Mesangial cell (primary cell): ENCODE measurements at places on chromosomes 6 and 20. TPM values are rescaled to one million over a fixed set of nuclear protein-coding genes. Genes with fewer than 3 reads are reported as not detected.

The EPB41L1 gene
- total RNA-seq, result 13.0 and 42.7 TPM in 2 replicates

The ARFGEF2 gene
- 14.3 and 15.6 TPM in 2 replicates for total RNA-seq

The TAAR8 gene
- not detected in 2 replicates for total RNA-seq

The MYB gene
- 0.38 and 1.5 TPM in 2 replicates for total RNA-seq

The PIGT gene
- 81.5 and 125 TPM in 2 replicates for total RNA-seq

The NUP153 gene
- 20.4 and 30.5 TPM in 2 replicates for total RNA-seq

The NKX2-2 gene
- not detected in 2 replicates for total RNA-seq

The OTOR gene
- not detected in 2 replicates for total RNA-seq

The CLVS2 gene
- 0.16 TPM in 1 of 2 replicates, not detected in the other for total RNA-seq

The NOX3 gene
- not detected in 2 replicates for total RNA-seq

The MYCT1 gene
- 0.16 and 0.25 TPM in 2 replicates for total RNA-seq

The HLA-DRB1 gene
- total RNA-seq, result 0.16 and 0.38 TPM in 2 replicates

The SNAI1 gene
- total RNA-seq, result 4.2 and 6.0 TPM in 2 replicates

The THBS2 gene
- 35.0 and 111 TPM in 2 replicates for total RNA-seq

The BEND6 gene
- 2.3 and 4.1 TPM in 2 replicates for total RNA-seq

The PTCRA gene
- total RNA-seq, result not detected in 2 replicates

The TINAG gene
- total RNA-seq, result 0.16 and 4.6 TPM in 2 replicates

The TPD52L1 gene
- total RNA-seq, result 64.5 and 113 TPM in 2 replicates

The PLA2G7 gene
- total RNA-seq, result not detected in 2 replicates

The STAU1 gene
- total RNA-seq, result 55.6 and 61.9 TPM in 2 replicates

The HEY2 gene
- 0.16 and 0.51 TPM in 2 replicates for total RNA-seq

The NKAIN2 gene
- total RNA-seq, result 0.33 and 0.76 TPM in 2 replicates

The APOM gene
- total RNA-seq, result 2.8 and 5.2 TPM in 2 replicates

The ISM1 gene
- total RNA-seq, result 0.33 and 1.5 TPM in 2 replicates

The GTF3C6 gene
- total RNA-seq, result 22.7 and 31.3 TPM in 2 replicates

The STX11 gene
- 1.6 TPM in 2 replicates for total RNA-seq

The FAM217A gene
- not detected in 2 replicates for total RNA-seq

The BRD2 gene
- 80.0 and 97.4 TPM in 2 replicates for total RNA-seq

The RPN2 gene
- total RNA-seq, result 173 and 253 TPM in 2 replicates

The TRIM31 gene
- total RNA-seq, result not detected in 2 replicates

The PHACTR3 gene
- 0.13 TPM in 1 of 2 replicates, not detected in the other for total RNA-seq

The RRAGD gene
- total RNA-seq, result 2.8 and 4.7 TPM in 2 replicates

The TTI1 gene
- 14.7 and 23.5 TPM in 2 replicates for total RNA-seq

The CAPN11 gene
- 0.25 TPM in 1 of 2 replicates, not detected in the other for total RNA-seq

The NR2E1 gene
- not detected in 2 replicates for total RNA-seq

The FAM209B gene
- not detected in 2 replicates for total RNA-seq

The COL20A1 gene
- total RNA-seq, result 0.16 TPM in 1 of 2 replicates, not detected in the other

The PRSS35 gene
- total RNA-seq, result 0.16 and 1.1 TPM in 2 replicates

The SNAP25 gene
- total RNA-seq, result 1.9 and 2.0 TPM in 2 replicates

The FRK gene
- total RNA-seq, result 1.6 and 3.0 TPM in 2 replicates

The AGER gene
- 2.1 and 3.4 TPM in 2 replicates for total RNA-seq

The SLC22A2 gene
- 0.16 and 0.38 TPM in 2 replicates for total RNA-seq

The SYCP2L gene
- total RNA-seq, result 0.33 and 0.38 TPM in 2 replicates

The C6orf15 gene
- 0.13 and 2.0 TPM in 2 replicates for total RNA-seq

The FAM50B gene
- total RNA-seq, result 7.8 and 13.7 TPM in 2 replicates

The SH3BGRL2 gene
- 6.7 and 7.0 TPM in 2 replicates for total RNA-seq

The ELOVL4 gene
- 1.3 and 2.2 TPM in 2 replicates for total RNA-seq

The TRDN gene
- not detected in 2 replicates for total RNA-seq

The SLC22A7 gene
- not detected in 2 replicates for total RNA-seq

The SIRPD gene
- total RNA-seq, result not detected in 2 replicates

The HLA-DOA gene
- total RNA-seq, result under 0.01 TPM in 1 of 2 replicates, not detected in the other

The LST1 gene
- total RNA-seq, result not detected in 2 replicates

The SRC gene
- total RNA-seq, result 23.5 and 33.1 TPM in 2 replicates

The BPI gene
- 0.33 TPM in 1 of 2 replicates, not detected in the other for total RNA-seq
